ENCODE measurements at places on chromosomes 6 and 20.

GRCh38 chr20:38812182-38812581 is 6.7 kb downstream of the PPP1R16B start:
- no peak for DNase-seq

- no peak for DNase-seq
Observed at GRCh38 chr6:131989036-131989435, 37.9 kb upstream of the CCN2 start.

- DNase-seq: no peak
Observed at GRCh38 chr6:41470029-41470330, 76.2 kb upstream of the FOXP4 start.

DNA sequence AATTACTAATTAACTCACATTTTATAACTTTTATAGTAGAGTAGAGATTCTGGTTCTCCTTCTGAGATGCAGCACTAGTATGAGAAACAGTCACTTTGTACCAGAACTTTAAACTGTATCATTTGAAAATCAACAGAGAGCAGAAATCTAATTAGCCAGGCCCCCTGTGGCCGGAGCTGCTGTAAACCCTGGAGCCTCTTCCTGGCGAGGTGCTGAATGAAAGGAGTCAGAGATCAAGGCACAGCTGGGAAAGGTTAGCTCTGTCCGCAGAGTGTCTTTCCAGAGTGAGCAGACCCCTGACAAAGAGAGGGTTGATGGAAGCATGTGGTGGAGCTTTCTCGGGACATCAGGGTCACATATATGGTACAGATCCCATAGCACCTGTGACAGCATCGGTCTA is 703.8 kb downstream of the RFPL4B start:
- DNase-seq: no peak

DNA sequence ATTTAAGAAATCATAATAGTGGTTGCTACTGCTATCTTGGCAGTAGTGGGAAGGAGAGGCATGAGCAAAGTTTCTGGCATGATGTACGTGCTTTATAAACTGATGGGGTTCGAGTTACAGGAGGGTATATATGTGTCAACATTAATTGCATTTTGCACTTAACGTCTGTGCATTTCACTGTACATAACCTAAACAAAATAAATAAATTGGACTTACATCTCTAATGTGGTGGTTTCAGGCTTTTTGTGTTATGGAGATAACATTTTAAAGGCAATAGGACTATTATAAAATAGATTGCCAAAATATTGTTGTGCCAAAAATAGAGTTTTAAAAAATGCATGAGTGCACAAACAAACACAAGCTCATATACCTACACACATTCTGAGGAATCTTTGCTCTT is 1001.1 kb upstream of the GJE1 start:
- DNase-seq: no peak

DNA sequence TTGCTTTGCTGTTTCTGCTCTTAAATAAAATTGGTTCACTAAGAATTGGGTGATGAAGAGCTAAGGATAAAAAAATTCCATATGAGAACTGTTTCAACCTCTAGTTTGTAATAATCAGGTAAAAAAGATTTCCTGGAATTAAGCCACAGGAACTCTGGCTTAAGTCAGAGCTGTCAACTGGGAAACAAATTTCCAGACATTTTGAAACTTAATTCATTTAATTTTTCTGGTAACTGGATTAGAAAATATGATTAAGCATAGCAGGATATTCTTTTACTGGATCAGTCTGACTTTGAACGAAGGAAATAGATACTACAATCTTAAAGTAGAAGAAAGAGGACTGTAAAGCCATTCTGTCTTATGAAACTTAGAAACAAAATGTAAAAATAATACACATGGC is 1.3 kb upstream of the VIP start:
- no peak for DNase-seq

DNA sequence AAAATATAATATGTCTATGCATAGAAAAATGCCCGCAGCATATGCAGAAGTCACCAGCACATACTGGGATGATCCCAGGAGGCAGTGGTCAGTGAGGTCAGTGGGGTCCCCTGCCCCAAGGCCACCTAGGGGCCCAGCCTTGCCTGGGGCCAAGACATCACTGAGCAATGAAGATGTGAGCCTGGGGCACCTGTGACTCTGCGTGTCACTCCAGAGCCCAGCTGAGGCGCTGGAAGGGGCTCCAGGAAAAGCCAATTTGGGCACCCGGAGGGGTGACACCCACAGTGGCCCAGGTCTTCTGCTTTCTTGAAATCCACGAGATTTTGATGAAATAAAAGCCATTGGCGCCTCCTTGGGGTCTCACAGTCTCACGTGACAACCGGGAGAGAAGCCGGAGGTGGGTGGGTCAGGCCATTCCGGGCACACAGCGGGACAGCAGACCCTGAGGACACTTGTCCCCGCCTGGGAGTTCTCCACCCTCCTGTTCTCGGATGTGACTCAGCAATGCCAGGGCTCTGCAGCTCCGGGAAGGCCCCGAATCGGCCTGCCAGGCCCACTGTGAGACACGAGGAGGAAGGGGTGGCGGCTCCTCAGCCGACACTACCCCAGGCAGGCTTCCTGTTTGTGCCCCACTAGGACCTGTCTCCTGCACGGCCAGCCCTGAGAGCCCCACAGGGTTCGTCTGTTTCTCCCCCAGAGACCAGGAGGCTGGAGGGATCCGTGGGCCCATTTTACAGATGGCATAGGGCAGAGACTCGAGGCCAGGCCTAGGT is 24.4 kb upstream of the SLCO4A1 start:
- DNase-seq: peak; percentile 63

DNA sequence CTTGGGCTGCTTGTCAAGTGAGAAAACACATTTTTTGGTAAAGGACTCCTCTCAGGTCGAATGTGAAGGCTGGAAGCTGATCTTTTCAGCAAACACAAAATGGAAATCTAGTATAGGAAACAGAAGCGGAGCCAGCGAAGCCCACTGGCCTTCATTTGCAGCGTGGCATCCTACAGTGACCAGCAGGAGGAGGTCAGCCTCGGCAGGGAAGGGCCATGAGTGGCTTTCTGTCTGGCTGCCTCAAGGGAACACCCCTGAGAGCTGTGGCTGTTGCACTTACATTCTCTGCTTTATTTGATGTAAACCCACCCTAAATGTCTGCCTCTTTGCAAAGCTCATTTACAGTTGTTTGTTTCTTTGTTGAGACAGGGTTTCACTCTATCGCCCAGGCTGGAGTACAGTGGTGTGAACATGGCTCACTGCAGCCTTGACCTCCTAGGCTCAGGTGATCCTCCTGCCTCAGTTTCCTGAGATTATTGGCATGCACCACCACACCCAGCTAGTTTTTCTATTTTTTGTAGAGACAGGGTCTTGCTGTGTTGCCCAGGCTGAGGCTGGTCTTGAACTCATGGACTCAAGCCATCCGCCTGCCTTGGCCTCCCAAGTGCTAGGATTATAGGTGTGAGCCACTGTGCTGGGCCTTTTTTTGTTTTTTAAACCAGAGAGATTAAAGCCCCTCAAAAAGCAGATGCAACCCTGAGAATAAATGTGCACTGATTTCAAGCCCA is 322.0 kb upstream of the SOX4 start:
- no peak for DNase-seq

DNA sequence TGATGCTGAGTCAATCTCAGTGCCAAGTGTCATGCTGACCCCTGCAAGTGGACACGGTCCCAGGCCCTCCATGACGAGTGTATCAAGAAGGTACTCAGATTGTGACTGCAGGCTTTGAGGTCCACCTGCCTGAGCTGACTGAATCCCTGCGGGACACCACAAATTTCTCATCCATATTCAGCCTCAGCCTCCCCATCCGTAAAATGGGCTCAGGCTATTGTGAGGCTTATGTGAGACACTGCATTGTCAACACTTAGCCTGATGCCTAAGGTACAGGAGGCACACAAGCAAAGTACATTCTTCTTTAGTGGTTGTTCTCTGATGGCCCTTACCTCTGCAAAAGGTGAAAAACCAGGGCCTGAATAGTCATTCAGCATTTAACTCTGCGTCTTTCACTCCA is 70.4 kb upstream of the NFATC2 start:
- DNase-seq: no peak

DNA sequence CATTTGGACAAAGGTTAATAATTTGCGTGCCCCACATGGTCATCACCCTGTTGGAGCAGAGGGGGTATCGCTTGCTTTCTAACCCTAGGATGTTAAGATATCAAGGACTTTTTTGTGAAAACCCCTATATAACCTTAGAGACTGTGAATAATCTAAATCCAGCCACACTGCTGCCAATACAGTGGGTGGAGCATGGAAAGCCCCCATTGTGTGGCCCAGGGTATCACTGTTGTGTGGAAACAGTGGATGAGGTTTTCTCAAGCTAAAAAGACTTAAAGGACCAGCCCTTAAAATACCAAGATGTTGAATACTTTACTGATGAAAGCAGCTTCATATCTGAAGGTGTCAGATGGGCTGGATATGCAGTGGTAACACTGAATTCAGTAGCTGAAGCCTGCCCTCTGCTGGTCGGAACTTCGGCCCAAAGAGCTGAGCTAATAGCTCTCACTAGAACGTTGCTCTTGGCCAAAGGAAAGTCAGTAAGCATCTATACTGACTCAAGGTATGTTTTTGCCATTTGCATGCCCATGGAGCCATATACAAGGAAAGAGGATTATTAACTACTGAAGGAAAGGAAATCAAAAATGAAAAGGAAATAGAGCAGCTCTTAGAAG is 695.2 kb downstream of the PHF3 start:
- DNase-seq: no peak

- DNase-seq: no peak
Observed at GRCh38 chr6:41635365-41635764, 2.9 kb upstream of the MDFI start.

GRCh38 chr6:938271-938905 is 245.4 kb upstream of the EXOC2 start:
- no peak for DNase-seq

DNA sequence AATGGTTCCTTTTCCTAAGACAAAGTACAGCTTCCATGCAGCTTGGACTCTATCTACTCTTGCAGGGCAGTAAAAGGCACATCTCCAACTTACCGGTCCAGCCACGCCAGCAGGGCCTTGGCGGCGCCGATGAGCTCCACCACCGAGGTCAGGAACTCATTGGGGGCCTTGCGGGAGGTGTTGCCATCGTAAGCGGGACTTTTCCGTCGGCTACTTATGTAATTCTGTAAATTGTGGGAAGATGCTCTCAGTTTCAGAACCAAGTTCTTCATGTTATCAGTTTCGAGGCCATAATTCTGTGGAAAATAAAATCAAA is 68.5 kb downstream of the CNKSR3 start:
- no peak for DNase-seq

DNA sequence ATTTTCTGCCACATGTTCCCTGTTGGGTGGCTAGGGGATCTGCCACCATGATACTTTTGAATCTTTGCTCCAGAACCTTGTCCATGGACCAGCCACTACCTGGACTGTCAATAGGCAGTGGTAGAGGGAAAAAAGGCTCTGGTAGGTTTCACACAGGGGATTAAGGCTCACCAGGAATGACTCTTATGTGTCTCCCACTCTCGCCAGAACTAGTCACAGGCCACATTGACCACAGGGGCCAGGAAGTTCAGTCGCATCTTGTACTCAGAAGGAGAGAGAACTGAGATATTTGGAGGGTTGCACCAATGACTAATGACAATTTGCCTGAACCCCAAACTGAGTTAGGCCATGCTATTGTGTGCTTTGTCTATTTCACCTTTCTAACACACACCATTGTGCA is 23.6 kb upstream of the APCDD1L start:
- no peak for DNase-seq

DNA sequence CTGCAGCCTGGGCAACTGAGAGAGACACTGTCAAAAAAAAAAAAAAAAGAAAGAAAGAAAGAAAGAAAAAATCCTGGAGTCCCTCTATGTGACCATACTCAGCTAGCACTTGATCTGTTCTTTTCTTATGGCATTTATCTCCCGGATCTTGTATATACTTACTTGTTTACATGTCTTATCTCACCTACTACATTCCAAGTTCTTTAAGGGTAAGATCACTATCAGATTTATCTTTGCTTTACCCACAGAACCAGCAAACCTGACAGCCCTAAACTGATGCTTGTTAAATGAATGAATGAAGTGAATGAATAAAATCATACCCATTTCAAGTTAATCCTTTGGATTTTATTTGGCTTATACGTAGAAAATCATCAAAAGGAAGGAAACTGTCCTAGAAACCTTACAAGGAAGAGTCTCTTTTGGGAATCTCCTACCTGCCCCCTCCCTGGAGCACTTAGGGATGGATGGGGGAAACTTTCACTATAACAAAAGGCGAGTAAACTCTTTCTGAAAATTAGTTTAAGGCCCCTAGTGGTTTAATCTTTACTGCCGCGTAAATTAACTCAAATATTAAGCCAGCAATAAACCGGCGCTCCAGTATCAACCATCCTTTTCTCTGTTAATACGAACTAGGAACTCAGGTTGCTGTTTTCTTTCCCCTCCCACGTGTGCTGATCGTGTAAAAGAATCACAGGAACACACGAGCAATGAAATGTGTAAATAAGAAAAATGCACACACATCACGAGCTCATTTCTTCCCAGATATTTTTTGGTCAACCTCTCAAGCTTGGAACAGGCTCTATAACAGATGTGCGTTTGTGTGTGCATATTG is 1.3 kb upstream of the UTRN start:
- no peak for DNase-seq

GRCh38 chr20:24827603-24828295 is 121.3 kb upstream of the CST7 start:
- DNase-seq: no peak

- peak; percentile 3 for DNase-seq
Observed at GRCh38 chr20:63087236-63087871, 80.6 kb upstream of the BHLHE23 start.

- no peak for DNase-seq
Observed at GRCh38 chr6:77454386-77454785, 8.9 kb downstream of the HTR1B start.

DNA sequence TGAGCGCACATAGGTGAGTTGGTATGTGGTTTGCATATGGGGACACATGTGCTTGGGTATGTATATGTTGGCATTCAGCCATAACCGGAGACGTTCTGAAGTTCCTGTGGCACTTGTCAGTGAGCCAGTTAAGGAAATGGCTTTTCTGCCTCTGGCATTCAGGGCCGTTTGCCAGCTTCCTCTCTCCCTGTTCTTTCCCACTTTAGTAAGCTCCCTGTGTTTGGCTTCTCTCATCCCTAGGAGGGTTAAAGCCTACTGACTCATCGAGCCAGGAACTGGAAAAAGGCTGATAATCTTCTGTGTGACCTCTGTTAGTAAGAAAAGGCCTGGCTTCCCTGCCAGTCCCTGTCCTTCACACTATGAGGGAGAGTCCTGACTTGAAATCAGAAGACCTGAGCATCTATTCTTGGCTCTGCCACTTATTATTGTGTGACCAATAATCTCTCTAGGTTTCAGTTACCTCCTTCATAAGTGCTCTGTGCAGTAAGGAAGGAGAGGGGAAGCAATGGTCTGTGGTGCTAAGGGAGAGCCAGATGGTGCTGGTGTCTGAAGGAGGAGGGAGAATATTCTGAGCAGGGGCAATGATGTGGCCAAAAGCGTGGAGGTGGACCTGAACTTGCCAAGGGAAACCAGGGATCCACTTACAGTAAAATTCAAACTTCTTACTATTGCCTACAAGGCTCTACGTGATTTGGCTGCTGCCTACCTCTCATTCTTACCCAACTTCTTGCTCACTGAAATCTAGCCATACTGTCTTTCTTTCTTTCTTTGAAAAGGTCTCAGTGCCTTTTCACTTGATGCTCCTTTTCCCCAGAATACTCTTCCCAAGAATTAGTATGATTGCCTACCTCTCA is 31.4 kb downstream of the ACSS2 start:
- DNase-seq: no peak
